Myometrial cell (primary cell): ENCODE measurements at places on chromosomes 7 and 10. TPM values are rescaled to one million over a fixed set of nuclear protein-coding genes. Genes with fewer than 3 reads are reported as not detected.

Gene SLC26A3
- total RNA-seq: not detected in 2 replicates

Gene CARD11
- total RNA-seq: 2.6 and 3.9 TPM in 2 replicates

Gene RET
- 0.29 and 0.35 TPM in 2 replicates for total RNA-seq

Gene SMKR1
- total RNA-seq: 1.2 TPM in 1 of 2 replicates, not detected in the other
